ENCODE measurements at places on chromosomes 13 and 19. TPM values are rescaled to one million over a fixed set of nuclear protein-coding genes. Genes with fewer than 3 reads are reported as not detected.

GRCh38 chr13:72620874-72621273 is 106.6 kb downstream of the MZT1 start:
- DNase-seq = no peak

- DNase-seq = no peak
Observed at GRCh38 chr13:20394506-20394905, 131.2 kb downstream of the CRYL1 start.

DNA sequence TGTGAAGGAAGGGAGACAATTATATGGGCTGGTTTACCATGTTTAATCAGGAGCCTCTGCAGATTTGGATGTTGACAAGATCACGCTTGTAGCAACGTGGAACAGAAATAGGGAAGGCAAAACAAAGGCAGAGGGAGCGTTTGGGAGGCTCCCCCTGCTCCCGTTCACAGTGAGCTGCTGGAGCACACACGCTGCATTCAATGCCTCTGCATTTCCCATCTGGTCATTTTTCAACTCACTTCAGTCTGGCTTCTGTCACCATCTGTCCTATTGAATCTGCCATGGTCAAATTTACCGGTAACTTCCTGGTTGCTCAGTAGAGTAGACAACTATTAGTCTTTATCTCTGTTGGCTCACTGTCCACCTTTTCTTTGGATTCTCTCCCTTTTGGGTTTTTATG is 91.0 kb downstream of the NHLRC3 start:
- no peak for DNase-seq

- DNase-seq = peak; percentile 72
Observed at GRCh38 chr19:1214862-1215731, 9.5 kb downstream of the STK11 start.

GRCh38 chr19:30106417-30107095 is 164.5 kb downstream of the URI1 start:
- no peak for DNase-seq

- DNase-seq = no peak
Observed at GRCh38 chr13:67143544-67144115, 86.5 kb downstream of the PCDH9 start.

ZFP14 gene
- 3.0 TPM for total RNA-seq

IGFL2 gene
- not detected for total RNA-seq

IFNL1 gene
- not detected for total RNA-seq

IGFL1 gene
- total RNA-seq = not detected
